Endodermal cell (in vitro differentiated cells): ENCODE measurements at places on chromosomes 4 and X.

- no peak for DNase-seq
Measured at GRCh38 chr4:53510321-53510720, 81.0 kb downstream of the LNX1 start.

DNA sequence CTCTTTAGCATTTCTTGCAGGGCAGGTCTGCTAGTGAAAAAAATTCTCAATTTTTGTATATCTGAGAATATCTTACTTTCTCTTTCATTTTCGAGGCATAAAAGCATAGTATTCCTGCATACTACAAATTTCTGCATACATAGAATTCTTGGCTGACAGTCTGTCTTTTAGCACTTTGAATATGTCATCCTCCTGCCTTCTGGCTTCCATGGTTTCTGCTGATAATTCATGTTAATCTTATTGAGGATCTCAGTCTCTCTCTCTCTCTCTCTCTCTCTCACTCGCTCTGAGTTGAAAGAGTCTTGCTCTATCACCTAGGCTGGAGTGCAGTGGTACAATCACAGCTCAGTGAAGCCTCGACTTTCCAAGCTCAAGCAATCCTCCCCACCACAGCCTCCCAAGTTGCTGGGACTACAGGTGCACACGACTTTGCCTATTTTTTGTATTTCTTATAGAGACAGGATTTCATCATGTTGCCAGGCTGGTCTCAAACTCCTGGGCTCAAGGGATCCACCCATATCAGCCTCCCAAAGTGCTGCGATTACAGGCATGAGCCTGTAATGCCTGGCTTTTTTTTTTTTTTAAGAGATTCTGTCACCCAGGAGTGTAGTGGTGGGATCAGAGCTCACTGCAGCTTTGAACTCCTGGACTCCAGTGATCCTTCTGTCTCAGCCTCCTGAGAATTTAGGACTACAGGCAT lies 161.3 kb downstream of the FNIP2 start:
- no peak for DNase-seq

- no peak for DNase-seq
Measured at GRCh38 chrX:101677028-101677427, 17.4 kb upstream of the ARMCX2 start.

DNA sequence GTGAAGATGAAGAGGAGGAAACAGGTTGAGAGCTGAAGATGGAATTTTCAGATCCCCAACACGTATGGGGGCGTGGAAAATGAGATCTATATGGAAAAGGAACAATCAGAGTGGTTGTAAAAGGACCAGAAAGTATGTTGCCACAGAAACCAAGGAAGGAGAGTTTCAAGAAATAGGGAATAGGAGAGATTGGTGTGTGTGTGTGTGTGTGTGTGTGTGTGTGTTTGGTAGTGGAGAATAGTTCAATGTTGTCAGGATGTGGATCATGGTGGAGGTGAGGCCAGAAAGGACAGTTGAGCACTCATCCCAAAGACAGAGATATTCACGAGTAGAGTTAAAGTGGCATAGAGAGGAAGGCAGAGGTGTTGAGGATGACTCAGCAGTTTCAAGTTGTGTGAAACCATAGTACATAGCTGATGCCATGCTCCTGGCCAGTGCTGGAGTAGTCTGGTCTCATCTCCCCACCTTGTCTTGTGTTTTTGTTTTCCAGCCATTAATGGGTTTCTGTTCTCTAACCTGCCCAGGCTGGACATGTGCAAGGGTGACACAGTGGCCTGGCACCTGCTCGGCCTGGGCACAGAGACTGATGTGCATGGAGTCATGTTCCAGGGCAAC lies 36.1 kb downstream of the HEPH start:
- DNase-seq = no peak

- DNase-seq = peak; percentile 90
Measured at GRCh38 chrX:15471028-15471427, 22.1 kb downstream of the PIR start.

DNA sequence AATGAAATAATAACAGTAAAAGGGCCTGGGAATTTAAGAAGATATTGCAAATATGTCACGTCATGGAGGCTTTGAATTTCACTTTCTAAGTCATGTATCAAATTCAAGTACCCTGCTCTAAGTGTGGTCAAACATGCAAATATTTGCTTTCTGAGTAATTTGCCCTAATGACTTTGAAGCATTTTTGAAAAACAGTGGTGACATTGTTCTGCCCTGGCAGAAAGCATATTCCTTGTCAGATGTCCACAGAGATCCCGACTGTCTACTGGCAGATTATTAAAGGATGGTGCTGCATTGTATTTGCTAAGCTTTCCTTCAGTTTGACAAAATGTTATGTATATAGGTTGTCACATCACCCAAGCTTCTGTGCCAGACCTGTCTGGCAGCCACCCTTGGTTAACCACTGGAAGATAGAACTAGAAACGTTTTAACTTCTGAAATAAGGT lies 92.5 kb downstream of the ANK2 start:
- no peak for DNase-seq

- no peak for DNase-seq
Measured at GRCh38 chr4:76523593-76523992, 88.6 kb downstream of the SHROOM3 start.
